ENCODE measurements at places on chromosomes 13 and 19.

DNA sequence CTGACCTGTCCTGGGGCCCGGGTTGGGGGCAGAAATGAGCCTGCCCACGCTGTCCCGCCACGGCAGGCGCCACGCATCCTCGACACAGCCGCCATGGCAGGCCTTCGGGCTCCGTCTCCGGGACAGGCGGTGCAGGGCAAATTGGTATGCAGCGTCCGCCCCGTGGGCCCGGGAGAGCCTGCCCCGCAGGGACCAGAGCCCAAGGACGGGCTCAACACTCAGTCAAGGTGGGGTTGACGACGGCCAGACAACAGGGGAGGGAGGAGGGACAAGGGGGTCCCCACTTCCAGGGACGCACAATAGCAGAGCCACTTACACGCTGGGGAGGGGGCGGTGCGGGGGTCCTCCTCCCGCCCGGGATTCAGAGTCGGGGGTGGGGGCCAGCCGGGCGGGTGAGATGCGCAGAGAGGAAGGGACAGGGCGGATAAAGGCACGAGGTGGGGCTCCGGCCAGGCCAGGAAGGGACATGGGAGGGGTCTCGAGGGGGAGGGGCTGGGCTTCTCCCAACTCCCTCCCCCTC, 1.2 kb downstream of the CTXN1 start:
- no peak for DNase-seq

GRCh38 chr13:44306371-44307192, 67.0 kb upstream of the SERP2 start:
- DNase-seq, result peak; percentile 97

- DNase-seq, result no peak
These were observed 373.0 kb downstream of the COG6 start for GRCh38 chr13:40028446-40028845.

DNA sequence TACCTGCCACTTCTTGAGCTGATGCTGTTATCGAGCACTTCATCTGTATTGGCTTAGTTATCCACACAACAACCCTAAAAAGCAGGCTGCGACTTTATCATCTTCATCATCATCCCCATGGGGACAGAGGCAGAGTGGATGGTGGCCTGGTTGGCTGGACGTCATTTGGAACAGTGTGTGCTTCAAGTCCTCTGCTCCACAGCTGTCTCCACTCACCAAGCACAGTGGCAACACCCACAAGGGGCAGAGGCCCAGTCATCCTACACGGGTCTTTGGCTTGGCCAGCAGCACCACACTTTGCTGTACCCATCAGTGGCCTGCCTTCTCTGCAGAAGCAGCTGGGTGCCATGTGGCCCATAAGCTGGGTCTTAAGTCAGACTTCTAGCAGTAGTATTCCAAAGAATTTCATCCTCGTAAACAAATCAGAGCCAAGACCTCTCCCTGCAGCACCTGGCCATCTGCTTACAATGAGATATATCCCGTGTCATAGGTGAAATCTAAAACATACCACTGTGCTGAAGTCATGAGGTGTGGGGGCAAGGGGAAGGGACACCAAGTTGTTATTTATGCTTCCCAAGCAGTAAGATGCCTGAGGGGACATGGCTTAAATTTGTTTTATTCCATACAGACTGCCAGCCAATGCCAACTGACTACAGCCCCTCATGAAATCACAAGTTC, 47.9 kb upstream of the EPHX3 start:
- DNase-seq, result no peak

GRCh38 chr13:24083722-24084421, 76.6 kb upstream of the SPATA13 start:
- DNase-seq, result no peak

All from fibroblast of skin of back (primary cell).